ENCODE measurements at places on chromosomes 7 and 10.

DNA sequence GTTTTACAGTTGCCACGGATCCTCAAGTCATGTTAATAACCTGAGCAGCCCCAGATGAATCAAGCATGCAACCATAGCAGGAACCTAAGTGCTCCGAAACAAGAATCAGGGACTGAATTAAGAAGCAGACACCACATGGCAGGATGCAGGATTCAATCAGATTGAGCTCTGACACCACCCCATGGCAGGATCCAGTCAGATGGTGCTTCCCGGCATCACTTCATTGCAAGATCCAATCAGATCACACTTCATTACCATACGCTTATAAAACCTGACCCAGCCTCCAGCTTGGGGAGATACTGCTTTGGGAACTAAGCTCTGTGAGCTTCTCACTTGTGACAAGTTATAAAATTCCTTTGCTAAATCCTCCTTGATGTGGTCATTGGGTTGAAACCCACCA, 55.3 kb downstream of the ABCB4 start:
- no peak for DNase-seq

DNA sequence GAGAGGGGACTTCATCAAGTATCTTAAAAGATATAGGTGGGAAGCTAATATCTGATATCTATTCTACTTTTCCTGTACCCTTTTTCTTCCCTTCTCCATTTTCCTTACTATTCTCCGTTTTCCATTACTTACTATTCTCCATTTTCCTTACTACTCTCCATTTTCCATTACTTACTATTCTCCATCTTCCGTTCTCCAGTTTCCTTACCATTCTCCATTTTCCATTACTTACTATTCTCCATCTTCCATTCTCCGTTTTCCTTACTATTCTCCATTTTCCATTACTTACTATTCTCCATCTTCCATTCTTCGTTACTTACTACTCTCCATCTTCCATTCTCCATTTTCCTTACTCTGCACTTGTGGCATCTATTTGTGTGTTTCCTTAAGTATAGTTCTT, 39.3 kb downstream of the STEAP4 start:
- no peak for DNase-seq

- DNase-seq, result no peak
These were observed 36.2 kb downstream of the HERPUD2 start for GRCh38 chr7:35658606-35659201.

GRCh38 chr10:76248649-76249200, 817.3 kb downstream of the LRMDA start:
- no peak for DNase-seq

DNA sequence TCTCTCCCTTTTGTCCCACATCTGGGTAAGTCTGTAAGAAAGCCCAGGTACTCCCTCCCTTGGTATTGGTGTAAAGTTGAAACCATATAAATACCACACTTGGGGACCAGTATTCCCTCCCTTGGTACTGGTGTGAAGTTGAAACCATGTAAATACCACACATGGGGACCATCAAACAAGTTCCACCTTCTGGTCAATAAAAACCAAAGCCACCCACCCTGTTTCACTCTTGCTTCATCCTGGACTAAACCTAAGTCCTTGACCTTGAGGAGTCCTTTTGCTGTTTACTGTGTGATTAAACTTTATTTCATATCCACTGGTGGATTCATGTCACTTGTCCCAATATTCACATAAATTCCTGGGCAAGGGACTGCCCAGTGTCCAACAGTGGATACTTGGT, 8.4 kb downstream of the P4HA1 start:
- DNase-seq, result no peak

Measured in cortex of kidney (tissue), 1 donor.